ENCODE measurements at places on chromosomes 2 and 18. TPM values are rescaled to one million over a fixed set of nuclear protein-coding genes. Genes with fewer than 3 reads are reported as not detected.

Gene CRACDL
- 0.33 TPM for total RNA-seq

Gene SULT1C4
- not detected for total RNA-seq

Gene DTNA
- total RNA-seq: 0.58 TPM

Gene FRZB
- not detected for total RNA-seq

Gene ATP6V1B1
- total RNA-seq: not detected

Gene KCNS3
- not detected for total RNA-seq

Gene TBR1
- total RNA-seq: not detected

Gene RAB27B
- not detected for total RNA-seq

Gene POLE4
- 56.0 TPM for total RNA-seq

Gene IKZF2
- total RNA-seq: 12.9 TPM

Gene GRB14
- not detected for total RNA-seq

Gene GRP
- total RNA-seq: not detected

Gene COL3A1
- not detected for total RNA-seq

Gene PSTPIP2
- total RNA-seq: 22.0 TPM

Gene APOB
- not detected for total RNA-seq

Gene SLC25A12
- total RNA-seq: 24.5 TPM

Gene LTBP1
- total RNA-seq: 0.14 TPM

Gene FIGN
- total RNA-seq: not detected

Gene CCDC138
- total RNA-seq: 15.0 TPM

Gene AQP12B
- total RNA-seq: not detected

Gene INHA
- not detected for total RNA-seq

Gene RUFY4
- total RNA-seq: 2.0 TPM

Gene CIDEA
- total RNA-seq: not detected

Gene CD28
- total RNA-seq: 88.8 TPM

Gene TMEM200C
- total RNA-seq: not detected

Gene PTPRN
- total RNA-seq: 2.5 TPM

Gene ANKRD29
- not detected for total RNA-seq

Gene ASB18
- total RNA-seq: not detected

Gene ARHGAP25
- total RNA-seq: 47.4 TPM

Gene AGAP1
- 1.4 TPM for total RNA-seq

Gene DSC1
- total RNA-seq: 0.93 TPM

Gene FAM161A
- 7.0 TPM for total RNA-seq

Gene PPP3R1
- total RNA-seq: 80.8 TPM

Gene TGFA
- 0.25 TPM for total RNA-seq
